ENCODE measurements at places on chromosomes 11 and 22.

- no peak for DNase-seq
Measured at GRCh38 chr11:130163346-130164220, 4.0 kb downstream of the ST14 start.

DNA sequence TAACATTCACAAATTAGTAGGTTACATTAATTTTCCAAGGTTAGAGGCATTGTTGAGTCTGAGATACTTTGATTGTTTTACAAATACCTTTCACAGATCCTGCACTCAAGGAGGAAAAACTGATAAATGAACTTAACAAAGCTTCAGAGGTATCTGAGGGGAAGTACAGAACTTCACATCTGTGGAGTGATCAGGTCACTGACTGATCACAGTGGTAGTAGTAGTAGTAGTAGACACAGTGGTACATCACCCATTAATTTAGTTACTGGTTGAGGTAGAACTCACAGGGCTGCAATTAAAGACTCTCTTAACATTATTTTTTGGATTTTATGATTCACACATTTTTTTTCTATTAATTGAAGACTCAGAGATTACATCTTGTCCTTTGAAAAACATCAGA lies 56.7 kb downstream of the DCUN1D5 start:
- DNase-seq: no peak

DNA sequence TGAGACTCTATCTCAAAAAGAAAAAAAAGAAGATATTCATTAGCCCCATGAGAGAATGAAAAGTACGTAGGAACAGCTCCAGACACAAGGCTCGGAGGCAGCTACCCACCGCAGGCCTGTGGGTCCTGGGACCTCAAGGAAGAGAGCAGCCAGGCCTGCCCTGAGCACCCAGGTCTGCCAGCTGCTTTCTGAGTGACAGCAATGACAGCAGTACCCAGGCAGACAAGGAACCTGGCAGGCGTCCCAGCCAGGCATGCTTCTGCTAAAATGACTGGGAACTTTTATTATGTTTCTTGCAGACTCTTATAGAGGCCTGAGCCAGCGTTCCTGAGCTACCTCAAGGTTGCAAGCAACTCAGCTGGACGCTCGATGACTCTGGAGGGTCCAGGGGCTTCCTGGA lies 31.6 kb downstream of the CPT1A start:
- DNase-seq: peak; percentile 83

- DNase-seq: peak; percentile 21
Measured at GRCh38 chr11:57491371-57492061, 24.0 kb downstream of the SLC43A1 start.

DNA sequence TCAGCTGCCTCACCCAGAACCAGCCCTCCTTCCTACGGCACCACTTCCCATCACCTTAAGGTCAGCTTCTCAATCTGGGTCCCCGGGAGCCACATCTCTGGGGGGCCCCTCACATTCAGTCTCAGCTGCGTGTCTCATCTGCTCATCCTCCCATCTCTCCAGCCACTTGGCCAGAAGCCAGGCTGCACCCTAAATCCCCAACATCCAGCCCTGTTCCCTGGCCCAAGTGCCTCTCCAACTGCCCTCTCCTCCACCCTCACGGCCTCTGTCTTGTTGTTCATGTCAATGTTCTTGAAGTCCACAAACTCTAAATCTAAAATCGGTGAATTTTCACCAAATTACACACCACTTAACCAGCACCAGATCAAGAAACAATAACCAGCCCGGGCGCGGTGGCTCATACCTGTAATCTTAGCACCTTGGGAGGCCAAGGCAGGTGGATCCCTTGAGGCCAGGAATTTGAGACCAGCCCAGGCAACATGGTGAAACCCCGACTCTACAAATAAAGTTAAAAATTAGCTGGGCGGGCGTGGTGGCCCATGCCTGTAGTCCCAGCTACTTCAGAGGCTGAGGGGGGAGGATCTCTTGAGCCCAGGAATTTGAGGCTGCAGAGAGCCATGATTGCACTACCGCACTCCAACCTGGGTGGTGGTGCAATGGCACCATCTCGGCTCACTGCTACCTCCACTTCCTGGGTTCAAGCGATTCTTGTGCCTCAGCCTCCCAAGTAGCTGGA lies 33.7 kb downstream of the A4GALT start:
- DNase-seq: no peak

DNA sequence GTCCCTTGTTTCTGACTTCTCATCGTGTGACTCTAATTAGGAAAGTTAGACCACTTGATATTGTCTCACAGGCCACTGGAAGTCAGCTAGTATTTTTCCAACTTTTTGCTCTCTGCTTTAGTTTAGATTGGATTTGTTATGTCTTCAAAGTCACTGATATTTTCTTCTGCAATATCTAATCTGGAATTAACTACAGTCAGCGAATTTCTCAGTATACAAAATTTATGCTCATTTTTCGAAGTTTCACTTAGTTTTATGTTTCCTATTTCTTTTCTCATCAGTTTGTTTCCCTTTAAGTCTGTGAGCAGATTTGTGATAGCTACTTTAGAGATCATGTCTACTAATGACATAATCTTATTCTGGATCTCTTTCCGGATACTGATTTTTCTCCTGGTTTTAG lies 1027.2 kb upstream of the CNTN5 start:
- DNase-seq: no peak

- no peak for DNase-seq
Measured at GRCh38 chr11:35303596-35304385, 115.6 kb downstream of the SLC1A2 start.

- DNase-seq: no peak
Measured at GRCh38 chr11:14809466-14809865, 82.6 kb downstream of the CYP2R1 start.

GRCh38 chr22:50473088-50473487 lies 1.7 kb downstream of the SBF1 start:
- DNase-seq: no peak

DNA sequence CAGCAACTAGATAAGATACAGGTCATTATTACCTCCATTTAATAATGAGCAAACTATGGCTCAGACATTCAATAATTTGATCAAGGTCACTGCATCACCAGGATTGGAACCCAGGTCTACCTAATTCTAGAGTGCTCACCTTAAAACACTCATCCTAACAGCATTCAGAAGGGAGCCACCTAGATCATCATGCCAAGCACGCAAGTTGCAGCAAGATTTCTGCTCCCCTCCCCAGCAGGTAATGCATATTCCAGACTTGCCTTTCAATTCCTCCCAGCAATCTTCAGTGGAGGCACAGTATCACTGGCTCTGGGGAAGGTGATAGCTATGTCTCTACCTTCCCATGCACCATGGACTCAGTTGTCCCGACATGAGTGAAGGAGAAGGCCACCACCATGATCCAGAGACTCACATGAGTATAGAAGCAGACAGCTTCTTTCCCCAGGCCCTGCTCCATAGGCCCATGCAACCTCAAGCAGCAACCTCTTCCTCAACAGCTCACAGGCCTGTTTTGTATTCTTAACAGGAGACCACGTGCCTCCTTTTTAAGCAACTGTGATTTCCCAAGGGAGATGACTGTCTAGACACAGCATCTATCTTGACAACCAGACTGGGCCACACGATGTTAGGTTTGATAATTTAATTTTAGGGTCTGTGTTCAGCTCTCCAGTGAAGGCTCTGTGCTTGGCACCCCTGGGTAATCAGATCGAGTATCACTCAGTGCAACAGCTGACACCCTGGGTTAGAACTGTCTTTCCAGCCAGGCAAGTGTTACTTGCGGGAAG lies 36.4 kb downstream of the RAB30 start:
- DNase-seq: no peak

GRCh38 chr11:27250867-27251665 lies 111.9 kb downstream of the CCDC34 start:
- DNase-seq: no peak

DNA sequence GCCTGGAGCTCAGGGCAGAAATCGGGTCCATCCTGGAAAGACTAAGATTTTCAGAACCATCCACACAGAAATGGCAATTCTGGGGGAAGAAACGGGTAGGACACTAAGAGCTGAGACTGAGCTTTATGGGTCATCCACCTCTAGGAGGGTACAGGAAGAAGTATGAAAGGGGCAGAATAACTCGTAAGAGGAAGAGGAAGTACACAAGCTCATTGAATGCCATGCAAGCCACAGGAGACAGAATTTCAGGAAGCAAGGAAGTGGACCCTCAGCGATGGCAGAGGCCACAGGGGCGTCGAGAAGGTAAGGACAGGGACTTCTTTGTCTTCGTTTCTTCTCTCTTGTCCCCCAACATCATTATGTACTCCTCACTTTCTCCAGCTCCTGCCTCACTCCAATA lies 169.6 kb downstream of the MAML2 start:
- DNase-seq: no peak

DNA sequence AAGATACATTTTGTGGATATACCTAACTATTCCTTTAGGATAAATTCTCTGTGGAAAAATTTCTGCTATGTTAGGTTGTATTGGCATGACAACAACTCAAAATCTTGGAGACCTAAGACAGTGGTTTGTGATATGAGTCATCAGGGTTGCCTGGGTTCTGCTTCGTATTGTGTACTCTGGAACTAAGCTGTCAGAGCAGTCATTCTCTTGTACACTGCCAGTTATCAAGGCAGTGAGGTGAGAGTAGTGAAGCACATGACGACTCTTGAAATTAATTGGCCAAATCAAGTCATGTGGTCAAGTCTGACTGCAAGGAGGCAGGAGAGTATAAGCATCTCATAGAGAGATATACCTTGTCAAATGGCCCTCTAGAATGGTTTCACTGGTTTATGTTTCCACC lies 104.4 kb downstream of the FANCF start:
- peak; percentile 86 for DNase-seq

DNA sequence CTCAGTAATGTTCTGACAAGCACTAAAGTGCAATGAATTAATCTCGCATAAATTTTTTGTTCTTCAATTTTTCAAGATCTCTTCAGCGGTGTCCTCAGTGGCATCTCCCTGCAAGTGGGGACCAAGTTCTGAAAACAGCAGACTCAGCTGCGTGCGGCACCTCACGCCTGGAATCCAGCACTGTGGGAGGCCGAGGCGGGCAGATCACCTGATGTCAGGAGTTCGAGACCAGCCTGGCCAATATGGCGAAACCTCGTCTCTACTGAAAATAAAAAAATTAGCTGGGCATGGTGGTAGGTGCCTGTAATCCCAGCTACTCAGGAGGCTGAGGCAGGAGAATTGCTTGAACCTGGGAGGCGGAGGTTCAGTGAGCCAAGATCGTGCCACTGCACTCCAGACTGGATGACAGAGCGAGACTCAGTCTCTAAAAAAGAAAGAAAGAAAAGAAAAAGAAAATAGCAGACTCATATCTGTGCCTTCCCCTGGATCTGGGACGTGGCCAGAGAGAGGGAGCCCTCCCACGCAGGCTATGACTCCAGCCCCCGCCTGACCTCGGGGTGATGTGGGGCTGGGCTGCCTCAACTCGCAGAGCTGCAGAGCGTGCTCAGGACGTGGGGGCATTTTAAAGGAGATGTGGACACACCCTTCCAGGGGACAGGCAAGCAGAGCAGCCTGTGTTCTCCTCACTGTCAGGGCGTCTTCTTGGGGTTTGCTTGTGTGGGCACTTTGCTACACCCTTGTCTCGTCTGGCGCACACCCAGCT lies 346.6 kb downstream of the BRD1 start:
- DNase-seq: no peak

DNA sequence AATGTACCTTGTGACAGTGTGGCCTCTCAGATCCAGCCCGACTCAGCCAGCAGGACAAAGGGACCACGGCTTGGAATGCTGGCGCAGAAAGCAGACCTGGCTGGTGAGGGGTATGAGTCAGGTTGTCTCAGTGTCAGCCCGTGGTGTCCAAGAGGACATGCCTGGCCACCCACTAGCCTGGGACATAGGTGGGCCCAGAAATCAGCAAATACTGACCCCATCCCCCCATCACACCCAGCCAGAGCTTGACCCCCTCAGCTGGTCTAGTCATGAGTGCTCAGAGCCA lies 4.5 kb downstream of the BANF1 start:
- no peak for DNase-seq
